ENCODE measurements at places on chromosomes 3 and 15.

DNA sequence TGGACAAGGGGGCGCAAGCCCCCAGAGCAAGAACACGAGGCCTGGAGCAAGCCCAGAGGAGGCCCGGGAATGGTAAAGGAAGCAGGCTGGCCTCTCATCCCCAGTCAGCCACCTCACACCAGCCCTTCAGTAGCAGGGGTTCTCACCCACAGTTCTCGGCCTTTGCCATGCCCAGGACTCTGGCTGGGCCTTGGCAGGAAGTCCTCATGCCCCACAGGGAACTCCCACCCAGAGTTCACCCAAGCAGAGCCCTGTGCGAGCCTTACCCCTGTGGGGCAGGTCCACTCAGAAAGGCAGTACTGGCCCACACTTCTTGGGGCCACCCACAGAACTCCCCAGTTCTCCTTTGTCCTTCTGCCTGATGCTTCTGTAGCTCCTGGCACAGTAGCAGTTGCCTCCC is 30.3 kb downstream of the CYP11A1 start:
- no peak for DNase-seq

GRCh38 chr3:170513642-170514041 is 72.2 kb downstream of the SLC7A14 start:
- no peak for DNase-seq

DNA sequence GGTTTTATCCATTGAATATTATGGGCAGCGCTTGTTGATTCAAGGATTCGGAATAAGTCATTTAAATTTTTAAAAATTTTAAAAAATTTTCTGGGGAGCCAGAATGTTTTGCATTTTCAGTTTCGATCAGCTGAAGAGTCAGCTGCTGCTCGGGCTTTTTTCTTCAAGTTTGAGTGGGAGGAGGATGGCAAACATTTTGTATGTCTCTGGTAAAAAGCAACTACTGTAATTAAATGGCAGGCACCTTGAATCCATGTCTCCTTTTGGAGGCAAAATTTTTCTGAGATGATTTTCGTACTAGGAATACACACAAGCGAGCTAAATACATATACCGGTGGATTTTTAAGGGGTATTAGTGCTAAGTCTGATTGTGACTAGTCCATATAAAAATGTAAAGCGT is 612 bp downstream of the C3orf38 start:
- DNase-seq, result no peak

DNA sequence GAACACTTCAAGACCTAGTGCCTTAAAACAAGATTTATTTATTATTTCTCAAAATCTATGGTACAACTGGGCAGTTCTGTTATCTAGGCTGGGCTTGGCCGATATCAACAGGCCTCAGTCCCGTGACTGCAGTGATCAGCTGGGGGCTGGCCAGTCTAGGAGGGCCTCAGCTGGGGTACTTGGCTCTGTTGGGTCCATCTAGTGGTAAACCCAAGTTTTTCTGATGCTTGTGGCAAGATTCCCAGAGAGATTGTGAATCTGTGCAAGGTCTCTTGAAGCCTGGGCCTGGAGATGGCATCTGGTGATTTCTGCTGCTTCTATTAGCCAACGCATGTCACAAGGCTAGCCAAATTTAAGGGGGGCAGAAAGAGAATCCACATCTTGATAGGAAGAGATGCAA is 482.4 kb upstream of the SGO1 start:
- peak; percentile 8 for DNase-seq

DNA sequence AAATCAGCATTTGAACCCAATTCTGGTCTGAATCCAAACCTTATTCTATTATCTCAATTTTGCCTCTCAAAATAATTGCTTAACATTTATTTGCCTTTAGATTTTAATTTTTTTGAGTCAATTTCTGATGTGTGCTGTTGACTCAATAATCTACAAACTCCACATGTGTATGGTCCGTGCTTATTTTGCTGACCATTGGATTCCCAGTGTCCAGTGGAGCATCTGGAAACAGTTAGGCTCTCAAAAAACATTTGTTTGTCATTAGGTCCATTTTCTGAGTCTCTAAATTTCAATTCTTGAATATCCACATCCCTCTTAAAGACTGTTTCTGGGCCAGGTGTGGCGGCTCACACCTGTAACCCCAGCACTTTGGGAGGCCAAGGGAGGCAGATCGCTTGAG is 19.2 kb upstream of the MYZAP start:
- DNase-seq, result no peak

GRCh38 chr3:51295625-51296024 is 89.5 kb upstream of the MANF start:
- DNase-seq, result no peak

- DNase-seq, result no peak
Observed at GRCh38 chr3:23115171-23115877, 87.8 kb upstream of the UBE2E2 start.

DNA sequence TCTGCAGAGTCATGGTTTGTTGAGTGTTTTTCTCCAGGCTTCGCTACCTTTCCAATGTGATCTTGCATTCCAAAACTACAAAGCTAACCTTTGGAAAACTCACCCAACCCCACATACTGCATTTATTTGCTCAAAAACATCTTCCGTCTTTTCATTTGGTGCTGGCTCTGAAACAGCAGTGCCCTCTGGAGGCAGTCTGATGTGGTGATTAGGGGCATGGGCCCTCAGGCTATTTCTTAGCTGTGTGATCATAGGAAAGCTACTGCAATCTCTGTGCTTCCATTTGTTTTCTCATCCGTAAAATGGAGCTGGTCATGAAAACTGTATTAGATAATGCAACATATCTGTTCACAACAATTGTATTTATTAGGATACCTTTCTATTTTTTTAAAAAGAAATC is 47.0 kb downstream of the MTHFS start:
- DNase-seq, result no peak

All from 8988T (cell line).